ENCODE measurements at places on chromosomes 1 and 21.

DNA sequence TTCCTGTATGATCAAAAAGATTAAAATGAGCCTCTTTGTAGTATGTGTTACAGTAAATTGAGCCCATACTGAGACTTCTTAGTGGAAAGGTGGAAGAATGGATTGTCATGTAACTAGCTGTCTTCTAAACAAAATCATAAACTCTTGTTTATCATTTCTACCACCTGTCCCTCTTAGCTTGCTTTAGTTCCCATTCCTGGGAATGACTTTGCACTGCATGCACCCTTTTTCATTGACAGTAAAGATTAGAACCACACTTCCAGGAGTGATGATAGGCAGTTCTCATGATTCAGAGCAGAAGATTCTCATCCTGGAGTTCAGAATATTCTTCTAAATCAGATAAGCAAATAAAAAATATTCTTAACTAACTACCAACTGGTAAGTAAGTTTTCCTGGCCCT, 28.0 kb downstream of the DENND2D start:
- DNase-seq: no peak

- DNase-seq: no peak
These were observed 19.2 kb upstream of the CHIA start for GRCh38 chr1:111271464-111271801.

GRCh38 chr1:90955769-90956168, 66.1 kb downstream of the ZNF644 start:
- DNase-seq: no peak

DNA sequence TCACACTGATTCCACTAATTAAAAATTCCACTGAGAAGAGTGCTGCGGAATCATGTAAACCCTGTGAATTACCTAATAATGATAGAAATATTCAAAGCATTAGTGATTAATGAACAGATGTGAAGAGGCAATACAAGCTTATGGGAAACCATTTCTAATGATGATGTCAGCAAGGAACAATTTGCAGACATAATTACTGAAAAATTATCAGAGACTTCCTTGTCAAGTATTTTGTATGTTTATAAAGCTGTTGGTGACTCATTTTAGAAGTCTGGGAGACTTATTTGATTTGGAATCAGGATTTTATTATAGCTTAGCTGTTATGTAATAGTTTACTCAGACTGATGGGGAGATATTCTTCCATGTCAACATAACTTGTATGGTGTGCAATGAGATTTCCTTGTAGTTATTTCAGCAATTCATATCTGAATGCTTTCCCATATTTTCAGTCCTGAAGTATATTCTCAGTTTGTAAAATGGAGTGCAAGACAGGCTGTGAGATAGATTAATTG, 135.5 kb downstream of the TGFB2 start:
- no peak for DNase-seq

DNA sequence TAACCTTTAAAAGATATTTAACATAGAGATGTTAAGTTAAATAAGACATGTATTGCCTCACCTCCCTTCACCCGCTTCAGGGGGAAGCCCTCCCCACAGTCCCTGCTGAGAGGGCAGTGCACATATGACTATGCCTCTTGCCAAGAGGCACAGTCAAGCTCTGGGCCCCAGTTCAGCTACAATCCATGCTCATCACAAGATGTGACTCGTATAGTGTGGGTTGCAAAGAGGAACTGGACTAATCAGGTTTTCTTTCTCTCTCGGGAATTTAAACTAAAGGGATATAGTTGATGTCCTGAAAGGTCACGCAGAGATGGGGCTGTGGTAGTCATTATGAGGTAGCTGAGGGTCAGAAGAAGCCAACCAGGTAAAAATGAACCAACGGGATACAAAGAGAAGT, 35.6 kb downstream of the LYST start:
- peak; percentile 42 for DNase-seq

DNA sequence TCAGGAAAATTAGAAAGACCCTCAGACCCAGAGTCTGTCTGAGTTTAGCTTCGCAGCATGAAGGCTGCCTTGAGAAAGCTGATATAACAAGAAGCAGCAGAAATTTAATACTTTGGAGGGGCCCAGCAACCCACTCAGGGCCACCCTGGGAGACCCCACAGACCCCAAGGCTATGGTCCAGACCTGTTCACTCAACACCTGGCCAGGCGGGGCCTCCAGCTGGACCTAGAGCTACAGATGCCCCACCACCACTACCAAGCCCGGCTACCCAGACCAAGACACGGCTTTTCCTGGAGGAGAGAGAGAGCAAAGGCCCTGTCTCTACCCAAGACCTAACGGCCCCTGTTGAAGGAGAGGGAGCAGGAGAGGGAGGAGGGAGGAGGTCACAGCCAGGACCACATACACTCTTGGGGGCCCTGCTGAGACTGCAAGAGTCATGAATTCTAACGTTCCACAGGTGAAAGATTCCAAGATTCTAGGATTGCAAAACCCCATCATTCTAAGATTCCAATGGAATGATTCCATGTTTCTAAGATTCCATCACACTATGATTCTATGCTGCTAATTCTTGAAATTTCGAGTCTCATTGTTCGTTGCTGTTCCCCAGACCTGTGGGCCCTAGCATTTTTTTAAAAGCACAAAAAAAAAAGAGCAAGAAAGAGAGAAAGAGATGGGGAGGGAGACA, 53.2 kb downstream of the LACTBL1 start:
- DNase-seq: no peak

DNA sequence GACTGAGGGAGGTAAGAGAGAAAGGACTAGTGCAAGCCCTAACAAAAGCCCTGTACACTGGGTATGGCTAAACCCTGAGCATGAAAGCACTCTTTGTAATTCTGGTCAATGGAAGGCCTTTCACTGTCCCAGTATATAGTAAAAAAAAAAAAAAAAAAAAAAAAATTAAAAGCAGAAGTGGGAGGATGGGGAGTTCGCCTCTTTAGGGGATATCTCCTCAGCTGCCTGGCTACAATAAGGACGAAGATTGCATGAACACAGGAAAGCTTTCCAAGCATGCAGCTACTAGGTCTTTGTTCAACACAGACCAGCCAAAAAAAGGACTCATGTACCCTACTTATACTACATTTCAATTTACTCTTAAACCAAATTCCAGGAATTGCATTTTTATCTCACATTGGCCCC, 59.1 kb downstream of the EIF4G3 start:
- DNase-seq: no peak

DNA sequence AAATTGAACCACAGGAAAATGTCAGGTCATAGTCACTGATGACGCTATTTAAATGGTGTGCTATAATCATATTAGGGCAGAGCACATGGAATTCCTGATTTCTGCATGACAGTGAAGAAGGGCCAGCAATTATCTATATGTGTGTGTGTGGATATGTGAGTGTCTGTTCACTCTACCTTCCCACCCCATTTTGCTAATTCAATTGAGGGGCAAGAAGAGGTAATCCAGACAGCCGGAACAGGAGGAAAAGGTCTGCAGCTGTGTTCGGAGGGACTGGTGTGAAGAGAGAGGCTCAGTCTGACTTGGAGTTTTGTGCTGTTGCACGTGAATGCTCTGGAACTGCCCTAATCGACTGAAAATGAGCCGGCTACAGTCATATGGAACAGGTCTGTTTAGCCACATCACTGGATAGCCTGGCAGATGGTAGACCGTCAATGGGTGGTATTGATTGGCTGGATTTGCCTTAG, 5.1 kb upstream of the ELAVL4 start:
- DNase-seq: no peak
